CD4-positive, CD25-positive, alpha-beta regulatory T cell (primary cell): ENCODE measurements at places on chromosomes 3 and 15. TPM values are rescaled to one million over a fixed set of nuclear protein-coding genes. Genes with fewer than 3 reads are reported as not detected.

RNU5B-1 gene
- total RNA-seq: not detected

SPTSSB gene
- total RNA-seq: not detected

- no peak overlapping the region for H3K4me3 ChIP-seq
- H3K27me3 ChIP-seq: no peaks in the 10 kb centered on the region
- H3K36me3 ChIP-seq: peaks cover 60% of the 10 kb centered on the region
- peak; percentile 56 for DNase-seq
Measured at GRCh38 chr3:15051531-15051930, 13.6 kb downstream of the MRPS25 start.

- H3K27me3 ChIP-seq: no peaks in the 10 kb centered on the region
- H3K36me3 ChIP-seq: no peaks in the 10 kb centered on the region
- no peak overlapping the region for H3K27ac ChIP-seq
- no peaks in the 10 kb centered on the region for H3K4me1 ChIP-seq
- H3K4me3 ChIP-seq: no peak overlapping the region
Measured at GRCh38 chr3:99774467-99774866, 43.2 kb upstream of the CMSS1 start.

DNA sequence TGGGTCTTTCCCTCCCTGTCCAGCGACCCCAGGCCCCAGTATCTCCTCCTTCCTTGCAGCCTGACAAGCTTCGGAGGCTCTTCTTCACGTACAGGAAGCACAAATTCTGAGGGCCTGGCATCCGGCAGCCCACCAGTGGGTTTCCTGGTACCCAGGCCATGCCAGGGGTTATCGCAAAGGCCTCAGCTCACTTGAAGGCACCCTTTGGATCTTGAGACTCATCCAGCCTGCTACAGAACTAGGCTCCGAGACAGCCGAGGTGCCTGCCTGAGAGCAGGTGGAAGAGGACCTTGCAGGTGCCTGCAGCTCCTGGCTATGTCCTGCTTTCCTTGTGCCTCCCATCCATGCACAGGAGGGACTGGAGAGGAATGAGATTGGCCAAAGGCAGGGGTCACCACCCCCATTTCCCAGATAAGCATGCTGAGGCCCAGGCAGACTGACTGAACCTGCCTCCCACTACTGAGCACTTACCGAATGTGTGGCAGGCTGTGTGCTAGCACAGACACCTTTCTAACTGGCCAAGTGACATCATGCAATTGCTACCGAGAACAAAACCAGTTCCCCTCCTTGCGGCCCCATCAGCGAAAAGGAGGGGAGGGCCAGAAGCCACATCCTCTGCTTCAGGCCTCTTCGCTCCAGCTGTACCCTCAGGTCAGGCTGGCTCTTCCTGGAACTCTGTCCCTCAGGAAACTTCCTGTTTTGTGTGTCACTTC lies 11.2 kb downstream of the SH2D7 start:
- DNase-seq: peak; percentile 93
- no peaks in the 10 kb centered on the region for H3K27me3 ChIP-seq
- peak overlapping the region; percentile 19 for H3K4me3 ChIP-seq
- H3K36me3 ChIP-seq: no peaks in the 10 kb centered on the region
- peaks cover 39% of the 10 kb centered on the region for H3K4me1 ChIP-seq
- H3K27ac ChIP-seq: peak overlapping the region; percentile 64
